ENCODE measurements at places on chromosomes 5 and 9.

DNA sequence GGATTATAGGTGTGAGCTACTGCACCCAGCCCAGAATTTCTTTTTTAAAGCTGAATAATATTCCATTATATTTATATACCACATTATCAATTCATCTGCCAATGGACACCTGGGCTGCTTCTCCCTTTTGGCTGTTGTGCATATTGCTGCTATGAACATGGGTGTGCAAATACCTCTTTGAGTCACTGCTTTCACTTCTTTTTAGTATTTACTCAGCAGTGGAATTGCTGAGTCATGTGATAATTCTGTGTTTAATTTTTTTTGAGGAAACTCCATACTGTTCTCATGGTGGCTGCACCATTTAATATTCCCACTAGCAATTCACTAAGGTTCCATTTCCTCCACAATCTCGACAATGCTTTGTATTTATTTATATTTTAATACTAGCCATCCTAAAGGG lies 36.1 kb upstream of the KIF4B start:
- DNase-seq = no peak

DNA sequence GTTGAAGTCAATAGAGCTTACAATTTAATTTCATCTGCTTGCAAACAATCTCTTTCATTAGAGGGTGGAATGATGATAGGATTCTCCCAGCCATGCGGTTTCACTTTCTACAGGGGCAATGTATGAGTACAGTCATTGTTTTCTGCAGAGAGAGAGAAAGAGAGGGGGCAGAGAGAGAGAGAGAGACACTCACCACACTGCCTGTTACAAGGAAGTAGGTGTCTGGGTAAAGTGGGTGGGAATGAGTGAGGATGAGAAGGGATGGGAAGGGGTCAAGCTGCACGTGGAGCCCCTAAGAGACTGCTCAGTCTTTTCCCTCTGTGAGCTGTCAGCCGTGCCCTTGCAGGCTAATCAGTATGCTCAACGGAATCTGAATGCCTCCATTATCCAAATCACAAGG lies 454.3 kb downstream of the KDM4C start:
- DNase-seq = no peak

GRCh38 chr9:31950756-31951155 lies 433.7 kb upstream of the ACO1 start:
- no peak for DNase-seq

- no peak for DNase-seq
Measured at GRCh38 chr5:134070725-134071613, 43.5 kb upstream of the TCF7 start.

- no peak for DNase-seq
Measured at GRCh38 chr5:180817893-180818674, 15.5 kb upstream of the MGAT1 start.

GRCh38 chr5:150506571-150507473 lies 1.1 kb upstream of the NDST1 start:
- no peak for DNase-seq

DNA sequence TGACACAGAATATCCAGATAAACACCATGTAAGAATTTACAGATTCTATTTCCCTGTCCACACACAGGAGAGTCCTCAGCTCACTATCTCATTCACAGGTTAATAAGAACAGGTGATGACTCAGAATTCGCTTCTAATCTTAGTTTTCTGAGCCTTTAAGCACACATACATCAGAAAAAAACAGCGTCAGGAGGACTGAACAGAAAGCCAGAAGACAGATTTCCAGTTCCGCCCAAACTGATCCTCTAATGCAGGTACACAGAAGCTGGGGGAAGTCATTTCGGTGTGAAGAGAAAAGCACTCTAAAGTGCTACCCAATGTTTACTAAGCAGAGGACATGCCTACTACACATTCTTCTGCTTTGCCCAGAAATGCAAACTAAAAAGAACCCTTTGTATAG lies 1.6 kb downstream of the CEMIP2 start:
- DNase-seq = no peak

GRCh38 chr9:85112391-85112790 lies 442.9 kb downstream of the NTRK2 start:
- no peak for DNase-seq

DNA sequence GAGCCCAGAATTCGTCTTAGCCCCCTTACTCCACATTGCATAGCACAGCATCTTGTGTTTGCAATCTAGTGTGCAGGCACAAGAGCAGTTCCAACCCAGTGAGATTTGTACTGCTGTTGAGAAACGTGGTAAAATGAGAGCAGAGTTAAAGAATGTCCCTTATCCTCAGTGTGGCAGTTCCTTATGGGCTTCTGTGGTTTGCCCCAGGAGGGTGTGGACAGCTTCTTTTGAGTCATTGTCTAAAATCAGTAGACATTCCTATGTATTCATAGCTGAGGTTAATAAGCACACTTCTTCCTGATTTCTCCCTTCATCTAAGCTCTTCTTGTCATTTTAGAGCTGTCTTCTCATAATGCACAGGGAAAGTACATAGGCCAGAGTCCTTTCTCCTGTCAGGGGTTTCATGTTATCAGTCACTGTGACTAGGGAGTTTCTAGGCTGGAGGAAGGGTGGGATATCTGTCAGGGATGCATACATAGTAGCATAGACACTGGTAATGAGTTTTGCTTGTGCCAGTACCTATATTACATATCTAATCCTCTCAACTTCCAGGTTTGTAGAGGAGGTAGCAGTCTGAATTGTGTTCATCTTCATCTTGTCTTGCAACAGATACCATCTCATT lies 2.0 kb upstream of the CAVIN4 start:
- DNase-seq = no peak

DNA sequence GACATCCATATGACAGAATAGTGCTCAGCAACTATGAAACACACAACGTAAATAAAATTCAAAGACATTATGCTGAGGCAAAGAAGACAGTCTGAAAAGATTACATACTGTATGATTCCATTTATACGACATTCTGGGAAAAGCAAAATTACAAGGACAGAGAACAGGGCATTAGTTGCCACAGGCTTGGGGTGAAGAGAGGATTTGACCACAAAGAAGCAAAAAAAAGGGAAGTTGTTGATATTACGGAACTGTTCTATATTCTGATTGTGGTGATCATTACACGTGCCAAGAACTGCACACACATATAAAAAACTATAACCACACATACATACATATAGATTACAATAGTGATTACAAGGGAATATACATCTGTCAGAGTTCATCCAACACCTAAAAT lies 24.1 kb downstream of the CDK5RAP2 start:
- DNase-seq = no peak

DNA sequence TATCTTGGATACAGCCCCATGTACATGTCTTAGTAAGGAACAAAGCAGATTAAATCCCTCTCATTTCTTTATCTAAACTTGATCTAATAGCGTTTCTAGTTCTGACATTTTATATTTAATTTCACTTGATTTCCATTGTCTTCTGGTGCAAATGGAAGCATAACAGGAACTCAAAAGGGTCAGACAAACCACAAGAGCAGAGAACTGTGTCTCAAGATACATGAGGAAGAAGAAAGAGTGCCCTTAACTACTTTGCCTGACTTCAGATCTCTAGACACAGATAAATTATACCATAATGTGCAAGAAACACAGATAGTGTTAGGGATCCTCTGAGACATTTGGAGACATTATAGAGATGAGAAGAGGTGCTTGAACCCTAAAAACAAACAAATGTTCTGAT lies 20.7 kb upstream of the STX17 start:
- DNase-seq = no peak

GRCh38 chr9:124258607-124259157 lies 933 bp downstream of the NEK6 start:
- no peak for DNase-seq

DNA sequence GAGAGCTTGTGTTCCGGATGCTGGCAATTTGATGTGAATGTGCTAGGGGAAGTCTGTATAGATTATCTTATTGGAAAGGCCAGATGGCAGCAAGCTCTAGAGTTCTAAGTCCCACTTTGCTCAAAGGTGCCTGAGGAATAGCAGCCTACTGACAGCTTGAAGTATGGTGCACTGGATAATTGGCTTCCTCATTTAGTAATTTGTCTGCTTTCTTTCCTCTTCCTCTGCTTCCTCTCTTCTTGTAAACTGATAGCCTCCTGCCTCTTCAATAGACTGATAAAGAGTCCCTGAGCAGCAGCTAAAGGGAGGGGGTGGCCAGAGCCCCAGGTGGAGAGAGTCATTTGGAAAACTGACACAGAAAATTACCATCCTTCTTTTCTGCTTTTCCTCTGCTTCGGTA lies 177.3 kb downstream of the FGF1 start:
- no peak for DNase-seq

GRCh38 chr5:159956074-159956473 lies 39.8 kb downstream of the ADRA1B start:
- no peak for DNase-seq

DNA sequence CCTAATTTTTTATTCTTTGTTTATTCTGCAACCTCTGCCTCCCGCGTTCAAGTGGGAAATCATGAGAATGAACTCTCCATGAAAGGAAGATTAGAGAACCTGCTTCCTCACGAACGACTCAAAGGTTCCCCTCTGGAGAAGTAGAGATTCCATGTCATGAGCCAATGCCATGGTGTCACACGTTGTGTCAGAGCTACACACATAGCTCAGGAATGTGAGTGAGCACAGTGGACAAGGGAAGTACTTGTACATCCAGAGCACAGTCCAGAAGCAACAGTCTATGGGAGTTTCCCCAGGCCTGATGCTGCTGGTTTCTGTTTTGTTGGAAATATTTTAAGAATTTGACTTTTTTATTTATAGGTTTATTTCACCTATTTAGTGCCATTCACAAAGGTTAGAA lies 26.8 kb upstream of the PPP2CA start:
- DNase-seq = no peak

Measured in RWPE2 (cell line).